ENCODE measurements at places on chromosomes 6 and 20.

DNA sequence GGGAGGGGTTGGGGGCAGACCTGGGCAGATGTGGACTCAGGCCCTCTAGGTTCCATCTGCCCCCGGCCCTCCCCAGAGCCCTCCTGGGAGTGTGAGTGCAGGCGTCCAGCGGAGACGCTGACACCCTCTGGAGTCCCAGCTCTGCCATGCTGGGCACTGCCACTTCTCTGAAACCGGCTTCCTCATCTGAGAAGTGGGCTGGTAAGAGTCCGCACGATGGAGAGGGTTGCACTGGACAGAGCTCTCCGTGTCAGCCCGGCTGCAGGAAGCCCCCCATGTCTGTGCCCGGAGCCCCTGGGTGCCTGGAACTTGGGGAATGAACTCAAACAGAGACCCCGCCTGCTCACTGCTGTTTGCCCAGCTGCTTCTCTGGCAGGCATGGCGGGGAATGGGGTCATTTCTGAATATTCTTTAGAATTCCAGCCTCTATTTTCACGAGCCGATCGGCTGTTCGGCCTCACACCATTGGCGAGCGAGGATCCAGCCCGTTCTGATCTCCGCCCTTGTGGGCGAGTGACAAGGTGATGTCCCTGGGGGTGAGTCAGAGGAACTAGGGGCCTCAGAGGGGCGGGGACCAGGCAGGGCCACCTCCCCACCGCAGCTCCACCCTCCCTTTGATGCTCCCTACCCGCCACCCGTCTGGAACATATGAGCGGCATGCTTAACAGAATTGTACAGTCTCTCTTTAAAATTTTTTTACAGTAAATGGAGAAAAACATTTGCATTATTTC, 47.8 kb upstream of the GATA5 start:
- DNase-seq, result no peak

DNA sequence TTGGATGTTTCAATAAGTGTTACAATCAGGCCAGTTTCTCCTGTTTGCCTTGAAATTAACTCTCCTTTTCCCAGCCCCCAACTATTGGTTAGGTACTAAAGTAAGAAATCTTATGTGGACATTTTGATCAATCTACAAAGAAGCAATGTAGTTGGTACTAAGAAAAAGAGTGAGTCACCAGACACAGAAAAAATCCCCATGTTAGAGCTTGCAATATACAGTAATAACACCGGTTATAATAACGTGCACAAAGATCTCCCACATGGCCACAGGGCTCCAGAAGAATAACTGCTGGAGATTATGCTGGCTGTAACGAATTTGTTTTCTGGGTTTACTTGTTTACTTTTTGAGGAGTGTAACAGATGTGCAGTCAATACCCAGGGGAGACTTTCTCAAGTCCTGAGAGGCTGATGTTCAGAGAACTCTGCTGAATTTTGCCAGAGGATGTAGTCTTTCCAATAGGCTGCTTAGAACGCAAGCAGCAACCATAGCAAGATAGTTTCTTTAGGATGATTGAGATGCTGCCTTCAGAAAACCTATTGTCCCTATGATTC, 166.2 kb upstream of the SPACA1 start:
- no peak for DNase-seq

DNA sequence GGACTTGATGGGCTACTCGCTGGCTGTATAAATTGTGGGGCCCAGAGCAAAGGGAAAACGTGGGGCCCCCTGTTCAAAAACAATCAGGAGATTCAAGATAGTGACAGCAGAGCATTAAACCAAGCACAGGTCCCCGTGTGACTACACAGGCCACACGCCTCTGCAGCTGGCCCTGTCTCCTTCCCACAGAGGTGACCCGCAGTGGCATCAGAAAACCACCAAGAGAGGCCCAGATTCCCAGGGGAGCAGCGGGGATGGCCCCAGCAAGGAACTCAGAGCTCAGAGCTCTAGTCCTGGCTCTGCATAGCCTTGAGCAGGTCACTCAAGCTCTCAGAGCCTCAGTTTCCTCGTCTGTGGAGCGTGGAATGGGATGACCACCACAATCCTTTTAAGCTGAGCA, 57.6 kb downstream of the CPNE5 start:
- no peak for DNase-seq

- DNase-seq, result no peak
Observed at GRCh38 chr6:26088344-26088743, 1.1 kb downstream of the HFE start.

- no peak for DNase-seq
Observed at GRCh38 chr20:9214685-9215084, 145.8 kb downstream of the PLCB4 start.

DNA sequence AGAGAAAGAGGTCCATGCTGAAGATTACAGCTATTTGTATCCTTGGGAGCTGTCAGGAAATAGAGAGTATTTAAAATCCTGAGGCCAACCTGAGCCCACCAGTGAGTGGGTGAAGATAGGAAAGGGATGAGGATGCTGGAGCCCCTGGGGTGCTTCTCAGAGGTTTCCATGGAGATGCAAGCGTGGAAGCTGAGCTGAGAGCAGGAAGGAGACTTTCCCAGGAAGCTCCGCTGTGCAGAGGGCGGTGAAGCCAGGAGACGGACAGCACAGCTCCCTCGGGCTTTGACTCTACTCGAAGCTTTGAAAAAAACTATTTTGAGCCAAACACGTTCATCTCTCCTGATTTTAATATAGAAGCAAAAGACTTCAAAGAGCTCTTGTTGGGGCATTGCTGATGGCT, 222.1 kb downstream of the SMOC2 start:
- no peak for DNase-seq
